NCI-H526 treated with DMSO at 0.1 percent for 48 hours (cell line): ENCODE measurements at places on chromosomes 4 and X.

DNA sequence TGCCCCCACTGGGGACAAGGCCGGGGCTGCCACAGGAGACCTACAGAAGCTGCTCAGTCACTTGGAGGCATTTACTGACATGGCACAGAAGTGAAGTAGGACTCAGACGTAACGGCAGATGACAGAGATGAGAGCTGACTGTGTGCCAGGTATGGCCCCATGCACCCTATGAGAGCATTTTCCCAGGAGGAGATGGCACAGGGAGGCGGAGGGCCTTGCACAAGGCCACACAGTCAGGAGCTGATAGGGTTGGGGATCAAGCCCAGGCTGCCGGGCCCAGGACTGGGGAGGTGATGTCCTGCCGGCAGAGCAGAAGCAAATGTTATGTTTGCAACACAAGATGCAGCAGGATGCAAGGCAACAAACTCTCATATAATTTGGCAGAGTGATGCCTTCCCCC, 34.1 kb downstream of the NAT8L start:
- DNase-seq, result no peak

GRCh38 chr4:87880106-87880505, 47.3 kb downstream of the MEPE start:
- no peak for DNase-seq

- DNase-seq, result no peak
Measured at GRCh38 chrX:104742355-104742754, 176.4 kb downstream of the IL1RAPL2 start.

GRCh38 chr4:78756776-78757175, 19.4 kb upstream of the BMP2K start:
- DNase-seq, result no peak
